ENCODE measurements at places on chromosomes 6 and 20.

DNA sequence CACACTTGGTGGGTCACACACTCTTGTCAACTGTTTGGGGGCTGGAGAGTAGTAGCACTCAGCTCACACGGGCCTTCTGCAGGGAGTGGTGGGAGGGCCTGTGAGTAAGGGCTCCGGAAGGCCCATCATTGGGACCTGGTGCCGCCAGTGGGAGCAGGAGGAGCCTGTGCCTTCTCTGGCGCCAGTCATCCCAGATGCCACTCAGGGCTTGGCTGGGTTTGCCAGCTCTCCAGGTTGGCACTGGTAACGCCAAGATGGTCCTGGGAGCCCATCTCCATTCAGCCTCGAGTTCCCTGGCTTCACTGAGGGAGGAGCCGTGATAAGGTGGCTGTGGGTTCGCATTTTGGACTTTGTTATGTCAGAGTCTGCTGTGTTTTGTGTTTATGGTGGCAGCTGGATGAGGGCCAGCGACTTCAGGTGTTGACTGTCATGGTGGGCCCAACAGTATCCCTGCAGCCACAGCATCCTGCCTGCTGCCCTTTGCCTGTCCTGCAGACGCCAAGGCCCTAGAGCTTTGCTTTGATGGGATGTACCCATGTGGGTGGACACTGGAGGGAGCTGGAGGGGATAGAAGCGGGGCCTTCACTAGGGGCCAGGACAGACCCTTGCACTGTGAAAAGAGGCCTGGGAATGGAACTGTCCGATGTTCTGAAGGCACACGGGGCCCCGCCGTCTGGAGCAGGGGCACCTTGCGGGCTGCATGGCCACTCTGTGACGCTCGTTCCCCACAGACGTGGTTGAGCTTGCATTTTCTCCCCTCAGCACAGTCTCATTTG lies 13.3 kb upstream of the DNAJC5 start:
- no peak overlapping the region for H3K27ac ChIP-seq
- H3K4me3 ChIP-seq: no peak overlapping the region
- H3K27me3 ChIP-seq: no peaks in the 10 kb centered on the region
- DNase-seq: no peak
- H3K4me1 ChIP-seq: no peaks in the 10 kb centered on the region
- peaks cover 50% of the 10 kb centered on the region for H3K36me3 ChIP-seq

GRCh38 chr6:6795393-6795792 lies 206.9 kb downstream of the LY86 start:
- no peaks in the 10 kb centered on the region for H3K4me1 ChIP-seq
- DNase-seq: no peak
- no peak overlapping the region for H3K27ac ChIP-seq
- no peak overlapping the region for H3K4me3 ChIP-seq
- H3K27me3 ChIP-seq: no peaks in the 10 kb centered on the region
- no peaks in the 10 kb centered on the region for H3K36me3 ChIP-seq

- no peak overlapping the region for H3K4me3 ChIP-seq
- H3K36me3 ChIP-seq: no peaks in the 10 kb centered on the region
- H3K27me3 ChIP-seq: no peaks in the 10 kb centered on the region
- H3K4me1 ChIP-seq: no peaks in the 10 kb centered on the region
These were observed 33.7 kb upstream of the IYD start for GRCh38 chr6:150334790-150335783.

DNA sequence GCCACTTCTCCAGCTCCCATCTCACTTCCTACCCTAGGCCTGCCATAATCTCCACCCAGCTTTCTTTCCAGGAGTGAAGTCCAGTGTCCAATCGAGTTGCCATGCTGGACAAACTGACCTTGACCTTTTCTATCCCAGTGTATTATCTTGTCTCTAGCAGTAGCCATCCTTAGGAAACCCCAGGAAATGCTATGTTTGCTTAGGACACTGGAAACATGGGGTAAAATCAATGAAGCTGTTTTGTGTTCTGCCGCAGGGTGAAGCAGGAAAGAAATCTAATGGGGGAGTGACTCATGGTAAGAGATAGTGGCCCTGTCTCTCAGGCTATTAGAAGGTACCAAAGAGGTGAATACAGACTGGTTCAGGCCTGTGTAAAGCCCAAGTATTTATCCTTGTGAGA lies 1110.1 kb upstream of the FLRT3 start:
- DNase-seq: no peak
- no peaks in the 10 kb centered on the region for H3K27me3 ChIP-seq
- no peaks in the 10 kb centered on the region for H3K4me1 ChIP-seq
- H3K36me3 ChIP-seq: no peaks in the 10 kb centered on the region
- H3K4me3 ChIP-seq: no peak overlapping the region

DNA sequence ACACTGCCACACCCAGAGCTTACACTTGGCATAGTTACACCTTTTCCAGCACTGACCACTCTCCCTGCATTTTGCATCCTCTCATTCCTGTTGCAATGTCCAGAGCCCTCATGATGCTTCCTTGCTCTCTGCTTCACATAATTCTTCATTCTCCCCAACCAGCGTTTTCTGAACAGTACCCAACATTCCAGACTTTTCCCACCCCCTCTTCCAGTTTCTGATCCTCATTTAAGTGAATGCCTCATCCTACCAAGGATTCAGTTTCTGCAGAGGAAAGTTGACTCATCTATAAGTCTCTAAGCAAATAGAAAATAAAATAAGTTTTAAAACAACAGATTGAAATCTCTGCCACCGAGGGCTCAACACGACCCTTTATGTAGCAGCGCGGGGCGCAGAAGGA lies 321.3 kb upstream of the TCF21 start:
- DNase-seq: no peak
- H3K27ac ChIP-seq: no peak overlapping the region
- no peaks in the 10 kb centered on the region for H3K36me3 ChIP-seq
- H3K27me3 ChIP-seq: no peaks in the 10 kb centered on the region
- H3K4me3 ChIP-seq: no peak overlapping the region

DNA sequence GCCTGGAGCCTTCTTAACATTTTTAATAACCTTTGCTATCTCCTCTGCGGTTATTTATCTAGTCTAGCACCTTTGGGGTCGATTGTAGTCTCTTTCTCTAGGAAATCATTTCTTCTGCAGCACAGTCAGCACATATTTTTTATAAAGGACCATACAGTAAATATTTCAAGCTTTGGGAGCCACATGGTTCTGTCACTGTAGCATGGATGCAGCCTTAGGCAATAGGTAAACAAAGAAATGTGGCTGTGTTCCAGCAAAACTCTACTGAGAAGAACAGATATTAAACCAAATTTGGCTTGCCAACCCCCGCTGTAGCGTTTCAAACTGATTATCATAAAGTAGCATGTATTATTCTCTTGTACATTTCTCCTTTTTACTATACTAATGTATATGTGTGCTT lies 95.7 kb downstream of the SLC23A2 start:
- H3K27me3 ChIP-seq: no peaks in the 10 kb centered on the region
- no peaks in the 10 kb centered on the region for H3K4me1 ChIP-seq
- H3K27ac ChIP-seq: no peak overlapping the region
- peaks cover 7% of the 10 kb centered on the region for H3K36me3 ChIP-seq

- H3K36me3 ChIP-seq: no peaks in the 10 kb centered on the region
- H3K27me3 ChIP-seq: no peaks in the 10 kb centered on the region
- DNase-seq: no peak
- no peak overlapping the region for H3K4me3 ChIP-seq
- H3K4me1 ChIP-seq: no peaks in the 10 kb centered on the region
These were observed 26.9 kb downstream of the MUC22 start for GRCh38 chr6:31037169-31037568.

- DNase-seq: no peak
- H3K27me3 ChIP-seq: no peaks in the 10 kb centered on the region
- no peak overlapping the region for H3K4me3 ChIP-seq
- no peak overlapping the region for H3K27ac ChIP-seq
- no peaks in the 10 kb centered on the region for H3K4me1 ChIP-seq
These were observed 273.2 kb downstream of the HIVEP2 start for GRCh38 chr6:142671791-142672190.

DNA sequence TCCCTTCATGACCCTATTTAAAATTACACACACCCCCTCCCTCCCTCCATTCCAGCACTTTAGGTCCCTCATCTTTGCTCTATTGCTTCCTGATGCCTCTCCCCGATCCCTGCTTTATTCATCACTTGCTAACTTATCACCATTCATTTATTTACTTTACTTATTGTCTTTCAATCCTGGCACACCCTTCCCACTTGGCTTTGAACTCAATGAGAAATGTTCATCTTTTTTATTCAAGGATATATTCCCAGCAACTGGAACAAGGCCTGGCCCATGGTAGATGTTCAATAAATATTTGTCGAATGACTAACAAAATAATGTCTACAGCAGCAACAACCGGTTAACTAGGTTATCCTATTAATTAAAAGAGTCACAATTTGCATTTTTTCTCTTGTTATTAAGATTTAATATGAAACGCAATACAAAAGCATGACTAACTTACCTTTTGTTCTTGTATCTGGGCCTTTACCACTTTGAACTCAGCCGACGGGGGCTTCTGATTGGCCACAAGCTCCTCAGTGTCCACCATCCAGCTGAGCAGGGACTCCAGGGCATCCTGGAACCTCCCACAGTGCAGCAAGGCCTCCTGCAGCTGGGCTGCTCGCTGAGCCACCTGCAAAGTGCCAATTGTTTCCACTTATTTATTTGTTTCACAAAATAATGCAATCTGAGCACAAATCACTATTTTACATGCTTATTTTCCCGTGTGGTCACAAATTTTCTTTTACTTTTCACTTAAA lies 107.8 kb downstream of the DST start:
- H3K27me3 ChIP-seq: no peaks in the 10 kb centered on the region
- peaks cover 23% of the 10 kb centered on the region for H3K4me1 ChIP-seq
- no peak for DNase-seq
- H3K27ac ChIP-seq: no peak overlapping the region

- H3K4me3 ChIP-seq: no peak overlapping the region
- H3K36me3 ChIP-seq: no peaks in the 10 kb centered on the region
- DNase-seq: no peak
These were observed 275.4 kb downstream of the TSHZ2 start for GRCh38 chr20:53247468-53248103.

- no peak for DNase-seq
- no peak overlapping the region for H3K4me3 ChIP-seq
- peak overlapping the region; percentile 76 for H3K27ac ChIP-seq
- peaks cover 48% of the 10 kb centered on the region for H3K36me3 ChIP-seq
- peaks cover 66% of the 10 kb centered on the region for H3K4me1 ChIP-seq
These were observed 18.1 kb downstream of the RBM38 start for GRCh38 chr20:57409316-57409671.

DNA sequence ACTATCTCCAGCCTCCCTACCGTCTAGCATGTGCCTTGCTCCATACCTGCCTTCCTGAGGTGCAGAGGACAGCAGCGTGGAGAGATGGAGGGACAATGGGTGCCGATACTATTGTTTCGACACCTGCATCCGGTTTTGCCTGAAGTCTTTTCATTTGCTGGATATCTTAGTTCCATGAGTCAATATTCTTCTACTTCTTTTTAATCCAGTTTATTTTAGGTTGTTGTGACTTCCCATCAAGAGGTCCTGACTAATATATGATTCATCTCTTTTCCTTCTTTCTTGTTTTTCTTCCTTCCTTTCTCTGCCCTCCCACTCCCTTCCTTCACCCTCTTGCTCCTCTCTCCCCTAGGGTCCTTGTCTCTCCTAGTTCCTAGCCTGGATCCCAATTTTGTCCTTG lies 91.4 kb downstream of the CDH26 start:
- H3K4me1 ChIP-seq: no peaks in the 10 kb centered on the region
- no peak overlapping the region for H3K4me3 ChIP-seq
- H3K36me3 ChIP-seq: no peaks in the 10 kb centered on the region

- H3K4me3 ChIP-seq: no peak overlapping the region
- no peak overlapping the region for H3K27ac ChIP-seq
- DNase-seq: no peak
- no peaks in the 10 kb centered on the region for H3K27me3 ChIP-seq
- no peaks in the 10 kb centered on the region for H3K4me1 ChIP-seq
- no peaks in the 10 kb centered on the region for H3K36me3 ChIP-seq
These were observed 94.2 kb downstream of the MYLK4 start for GRCh38 chr6:2656460-2657079.

DNA sequence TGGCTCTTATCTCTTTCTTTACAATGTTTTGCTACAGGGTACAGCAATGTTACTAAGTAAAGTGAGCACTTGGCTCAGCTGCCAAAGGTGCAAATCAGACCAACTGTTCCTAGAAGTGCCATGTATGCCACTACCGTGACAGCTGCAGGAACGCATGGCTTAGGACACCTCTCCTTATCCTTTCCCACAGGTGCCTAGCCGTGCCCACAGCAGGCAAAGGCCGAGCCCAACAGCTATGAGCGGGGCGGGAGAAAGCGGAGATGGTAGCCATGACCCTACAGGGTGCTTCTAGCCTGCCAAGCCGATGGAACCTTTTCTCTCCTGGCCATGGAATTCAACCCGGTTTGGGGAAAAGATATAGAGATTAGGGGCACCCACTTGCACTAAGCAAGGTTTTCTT lies 97.1 kb downstream of the FAXC start:
- H3K27me3 ChIP-seq: no peaks in the 10 kb centered on the region
- no peaks in the 10 kb centered on the region for H3K4me1 ChIP-seq
- H3K36me3 ChIP-seq: no peaks in the 10 kb centered on the region

DNA sequence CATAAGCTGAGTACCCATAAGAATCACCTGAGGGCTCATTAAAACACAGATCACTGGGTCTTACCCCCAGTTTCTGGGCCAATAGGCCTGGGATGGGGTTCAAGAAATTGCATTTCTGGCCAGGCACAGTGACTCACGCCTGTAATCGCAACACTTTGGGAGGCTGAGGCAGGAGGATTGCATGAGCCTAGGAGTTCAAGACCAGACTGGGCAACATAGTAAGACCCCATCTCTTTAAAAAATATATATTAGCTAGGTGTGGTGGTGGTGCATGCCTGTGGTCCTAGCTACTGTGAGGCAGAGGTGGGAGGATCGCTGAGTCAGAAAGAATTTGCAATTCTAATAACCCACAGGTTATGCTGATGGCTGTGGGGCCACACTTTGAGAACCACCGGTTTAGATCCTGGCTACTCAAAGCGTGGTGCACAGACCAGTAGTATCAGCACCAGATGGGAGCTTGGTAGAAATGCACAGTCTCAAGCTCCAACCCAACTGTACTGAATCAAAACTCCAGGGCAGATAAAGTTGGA lies 2.0 kb downstream of the CCM2L start:
- H3K4me1 ChIP-seq: no peaks in the 10 kb centered on the region

DNA sequence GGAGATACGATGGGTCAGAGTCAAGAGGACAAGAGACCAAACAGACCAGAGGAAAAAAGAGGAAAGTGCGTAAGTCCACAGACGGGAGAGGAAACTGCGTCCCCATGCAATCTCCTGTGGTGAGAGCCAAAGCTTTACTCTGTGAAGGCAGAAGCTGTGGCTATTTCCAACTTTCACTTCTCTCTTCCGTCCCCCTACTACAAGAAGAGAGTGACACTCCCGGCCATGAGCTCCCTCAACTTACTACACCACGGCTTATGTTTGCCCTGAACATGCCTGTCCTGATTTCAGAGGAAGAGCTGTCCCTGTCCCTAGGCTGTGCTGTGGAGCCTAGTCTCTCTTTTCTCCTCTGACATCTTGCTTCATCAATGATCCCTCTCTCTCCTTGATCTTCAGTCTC lies 11.5 kb upstream of the SSR1 start:
- H3K27me3 ChIP-seq: no peaks in the 10 kb centered on the region
- H3K27ac ChIP-seq: no peak overlapping the region

- no peak overlapping the region for H3K27ac ChIP-seq
- H3K36me3 ChIP-seq: no peaks in the 10 kb centered on the region
These were observed 747 bp downstream of the GABRR1 start for GRCh38 chr6:89216411-89216810.
